ENCODE measurements at places on chromosomes 4 and X.

DNA sequence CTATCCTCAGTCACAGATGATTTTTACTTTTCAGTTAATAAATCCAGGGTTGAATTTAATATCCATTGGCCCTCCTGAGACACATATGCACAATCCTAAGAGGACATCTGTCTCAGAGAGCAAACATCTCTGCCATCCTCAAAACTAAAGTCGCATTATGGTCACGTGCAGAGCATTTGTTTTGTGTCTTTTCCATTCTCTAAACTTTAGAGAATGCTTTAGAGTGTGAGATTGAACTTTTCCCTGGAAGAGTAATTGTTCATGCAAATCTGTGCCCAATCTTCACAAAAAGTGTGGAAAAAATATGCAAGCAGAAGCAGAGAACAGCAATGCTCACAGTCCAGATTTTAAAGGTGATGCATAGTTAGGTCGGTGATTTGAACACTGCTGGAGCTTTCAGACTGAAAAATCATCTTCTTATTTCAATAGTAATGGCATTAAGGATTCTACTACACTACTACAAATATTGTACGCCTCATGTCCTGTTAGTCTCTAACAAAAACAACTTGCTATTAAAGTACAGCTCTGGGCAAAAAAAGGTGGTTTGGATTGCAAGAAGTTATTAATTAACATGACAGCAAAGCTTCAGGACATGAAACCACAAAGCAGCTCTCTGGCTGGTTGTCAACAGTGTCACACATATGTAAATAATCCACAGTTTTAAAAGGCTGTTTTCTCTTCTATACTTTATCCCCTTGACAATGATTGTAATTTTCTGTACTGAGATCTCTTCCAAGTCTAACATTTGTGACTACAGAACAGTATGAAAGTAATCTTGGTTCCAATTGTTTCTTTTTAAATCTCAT lies 19.9 kb downstream of the DCHS2 start:
- DNase-seq = no peak

GRCh38 chr4:184253072-184253420 lies 35.4 kb upstream of the ENPP6 start:
- no peak for DNase-seq

GRCh38 chr4:17557880-17558279 lies 19.1 kb upstream of the LAP3 start:
- no peak for DNase-seq

DNA sequence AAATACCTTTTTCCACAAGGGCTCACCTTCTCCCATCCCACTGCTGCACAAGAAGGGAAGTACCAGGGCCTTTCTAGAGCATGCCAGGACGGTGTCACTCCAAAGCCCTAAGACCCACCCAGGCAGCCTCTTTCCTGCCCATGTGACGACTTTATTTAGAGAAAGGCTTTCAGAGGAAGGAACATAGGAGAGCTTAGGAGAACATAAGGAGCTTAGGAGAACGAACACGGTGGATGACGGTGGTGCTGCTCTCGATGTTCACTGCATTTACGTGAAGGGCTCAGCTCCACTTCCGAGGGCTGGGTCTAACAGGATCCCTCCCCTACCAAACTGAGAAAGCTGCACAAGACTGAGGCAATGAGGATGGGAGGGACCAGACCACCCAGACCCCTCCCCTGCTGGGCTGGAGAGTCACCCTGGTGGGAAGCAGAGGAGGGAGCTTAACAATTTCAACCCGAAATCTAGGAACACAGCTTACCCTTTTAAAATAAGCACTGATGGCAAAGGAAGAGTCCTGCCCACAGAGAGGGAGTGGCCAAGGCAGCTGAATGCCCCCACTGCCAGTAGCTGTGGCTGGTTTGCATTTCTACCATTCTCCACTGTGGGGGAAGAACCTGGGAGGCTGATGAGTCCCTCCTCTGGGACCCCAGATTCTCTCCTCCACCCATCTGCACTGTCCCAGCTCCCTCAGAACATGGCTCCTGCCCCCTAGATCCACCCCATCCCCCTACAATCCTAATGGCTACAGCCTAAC lies 29.8 kb downstream of the ZFYVE28 start:
- DNase-seq = no peak

DNA sequence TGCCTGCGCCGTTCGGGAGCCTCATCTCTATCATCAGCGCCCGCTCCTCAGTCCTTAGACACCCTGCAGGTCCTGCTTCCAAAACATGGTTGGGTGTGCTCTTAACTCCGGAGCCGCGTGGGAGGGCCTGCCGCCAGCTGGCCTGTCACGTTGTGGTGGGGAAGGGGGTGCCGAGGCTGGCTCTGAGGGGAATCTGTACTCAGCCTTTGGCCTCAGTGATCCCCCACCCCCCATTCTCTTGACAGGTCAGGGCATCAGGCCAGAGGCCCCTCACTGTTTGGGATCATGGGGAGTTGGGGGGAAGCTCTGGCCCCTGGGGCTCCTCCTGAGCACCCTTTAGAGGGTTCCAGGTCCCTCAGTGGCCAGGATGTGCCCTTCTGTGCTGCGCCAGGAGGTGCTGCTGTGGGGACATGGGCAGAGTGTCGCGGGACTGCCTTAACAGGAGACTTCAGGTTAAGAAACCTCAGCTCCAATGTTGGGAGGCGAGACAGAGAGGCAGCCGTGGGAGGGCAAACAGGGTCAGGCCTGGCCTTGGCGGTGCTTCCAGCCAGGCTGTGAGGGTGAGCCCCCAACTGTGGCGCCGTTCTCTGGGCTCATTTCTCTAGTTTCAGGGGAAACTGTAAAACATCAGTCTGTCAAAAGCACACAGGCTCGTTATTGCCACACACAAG lies 33.5 kb downstream of the TRMT44 start:
- no peak for DNase-seq

- DNase-seq = no peak
Measured at GRCh38 chr4:119321921-119322687, at the start of gene FABP2. Gene FABP2, minus strand, starts transcription at chr4:119322138. Its CDS starts 36 bp downstream, at chr4:119322102.

DNA sequence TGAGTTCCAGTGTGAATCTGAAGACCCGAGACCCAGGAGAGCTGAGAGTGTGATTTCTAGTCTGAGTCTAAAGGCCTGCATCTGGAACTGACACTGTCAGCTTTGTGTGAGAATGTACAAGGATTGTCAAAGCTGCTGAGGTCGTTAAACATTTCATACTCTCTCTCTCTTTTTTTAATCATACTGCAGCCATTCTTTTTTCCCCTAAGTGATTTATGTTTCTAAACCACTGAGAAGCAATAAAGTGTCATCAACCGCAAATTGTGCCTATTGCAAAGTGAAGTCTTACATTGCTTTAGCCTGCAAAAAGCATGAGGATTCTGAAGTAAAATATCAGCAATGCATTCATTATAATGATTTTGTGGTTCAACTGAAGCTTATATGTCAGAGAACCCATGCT lies 106.0 kb downstream of the ASMT start:
- DNase-seq = no peak

DNA sequence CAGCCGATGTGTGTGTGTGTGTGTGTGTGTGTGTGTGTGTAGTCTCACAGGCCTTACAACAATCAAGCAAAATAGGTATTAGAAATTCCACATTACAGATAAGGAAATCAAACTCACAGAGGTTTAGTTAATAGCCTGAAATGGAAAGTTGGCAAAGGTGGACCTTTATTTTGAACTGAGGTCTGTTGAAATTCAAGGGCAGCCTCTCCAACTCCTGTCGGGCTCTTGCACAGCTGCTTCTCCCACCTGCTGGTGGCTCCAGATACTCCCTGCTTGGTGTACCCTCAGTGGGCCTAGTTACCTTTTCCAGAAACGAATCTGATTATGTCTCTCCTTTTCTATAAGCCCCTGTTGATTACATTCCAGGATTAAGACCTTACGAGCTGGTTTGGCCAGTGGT lies 195.9 kb downstream of the MGST2 start:
- no peak for DNase-seq

DNA sequence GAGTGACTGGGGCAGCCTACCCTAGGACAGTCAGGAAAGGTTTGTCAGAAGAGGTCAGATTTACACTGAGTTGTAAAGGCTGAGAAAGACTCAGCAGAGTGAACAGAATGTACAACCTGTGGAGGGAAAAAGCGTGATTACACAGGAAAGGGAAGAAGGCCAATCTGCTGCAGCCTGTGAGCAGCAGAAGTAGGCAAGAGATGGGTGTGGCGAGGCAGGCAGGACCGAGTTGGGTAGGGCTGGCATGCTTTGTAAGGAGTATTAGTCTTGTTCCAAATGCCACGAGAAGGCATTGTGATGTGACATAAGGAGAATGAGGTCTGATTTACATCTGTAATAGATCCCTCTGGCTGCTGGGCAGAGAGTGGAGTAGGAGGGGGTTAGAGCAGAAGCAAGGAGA lies 12.6 kb downstream of the SGMS2 start:
- DNase-seq = no peak

GRCh38 chr4:68176500-68176899 lies 46.8 kb upstream of the TMPRSS11F start:
- no peak for DNase-seq

GRCh38 chr4:62003695-62004094 lies 803.6 kb downstream of the ADGRL3 start:
- no peak for DNase-seq

DNA sequence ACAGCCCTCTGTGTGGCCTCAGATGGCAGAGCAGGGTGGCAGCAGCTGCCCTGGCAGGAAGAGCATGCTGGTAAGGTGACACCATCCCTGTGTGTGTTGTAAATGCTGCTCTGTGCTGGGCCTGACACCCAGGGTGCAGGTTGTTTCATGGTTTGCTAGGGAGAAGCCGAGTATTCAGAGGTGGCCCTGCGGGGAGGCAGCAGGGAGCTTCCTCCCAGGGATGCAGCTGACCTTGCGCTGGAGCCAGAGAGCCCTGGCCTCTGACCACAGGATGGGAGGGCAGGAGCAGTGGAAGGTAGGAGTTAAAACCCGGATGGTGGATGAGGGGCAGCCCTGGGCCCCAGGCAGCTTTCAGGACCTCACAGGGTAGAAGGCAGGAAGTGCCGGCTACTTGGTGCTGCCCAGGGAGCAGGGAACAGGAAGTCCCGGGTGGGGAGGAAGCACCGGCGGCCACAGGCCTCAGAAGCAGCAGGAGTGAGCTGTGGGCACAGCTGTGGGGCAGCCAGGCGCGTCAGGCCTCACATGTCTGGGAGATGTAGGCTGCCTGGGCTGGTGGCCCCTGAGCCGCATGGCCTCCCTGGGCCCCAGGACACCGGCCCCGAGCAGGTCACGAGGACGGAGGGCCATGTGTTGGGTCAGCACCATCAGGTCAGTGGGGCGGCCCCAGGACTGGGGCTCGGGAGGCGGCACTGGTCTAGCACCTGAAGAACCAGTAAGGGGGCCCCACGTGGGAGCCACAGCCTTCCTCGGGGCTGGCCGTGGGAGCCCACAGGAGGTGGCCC lies 19.1 kb downstream of the SH3BP2 start:
- peak; percentile 73 for DNase-seq

- DNase-seq = no peak
Measured at GRCh38 chr4:168710353-168710946, 213.6 kb downstream of the PALLD start.

DNA sequence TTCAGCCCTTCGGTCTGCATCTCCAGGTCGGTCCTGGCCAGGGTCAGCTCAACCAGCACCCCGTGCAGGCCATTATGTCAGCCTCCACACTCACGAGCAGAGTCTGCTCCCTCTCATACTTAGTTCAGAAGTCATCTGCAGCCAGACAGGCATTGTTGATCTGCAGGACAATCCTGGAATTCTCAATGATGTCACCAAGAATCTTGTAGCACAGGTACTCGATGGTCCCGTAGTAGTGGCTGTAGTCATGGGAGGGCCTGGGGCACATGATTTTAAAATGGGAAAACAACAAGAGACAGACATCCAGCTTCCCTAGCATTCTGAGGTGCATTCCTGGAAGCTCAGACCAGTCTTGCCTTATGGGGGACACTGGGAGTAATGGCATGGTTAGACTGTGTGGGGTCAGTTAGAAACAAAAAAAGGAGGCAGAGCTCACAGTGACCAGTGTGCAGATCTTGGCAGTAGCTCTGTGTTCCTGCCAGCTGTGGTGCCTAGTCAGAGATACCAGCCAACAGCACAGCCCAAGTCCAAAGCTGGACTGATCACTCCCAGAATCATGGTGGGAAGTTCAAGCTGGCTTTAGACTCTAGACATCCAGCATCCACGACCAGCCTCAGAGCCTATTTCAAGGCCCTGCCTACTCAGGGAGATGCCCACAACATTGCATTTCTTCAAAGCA lies 31.9 kb downstream of the LRIT3 start:
- DNase-seq = no peak

DNA sequence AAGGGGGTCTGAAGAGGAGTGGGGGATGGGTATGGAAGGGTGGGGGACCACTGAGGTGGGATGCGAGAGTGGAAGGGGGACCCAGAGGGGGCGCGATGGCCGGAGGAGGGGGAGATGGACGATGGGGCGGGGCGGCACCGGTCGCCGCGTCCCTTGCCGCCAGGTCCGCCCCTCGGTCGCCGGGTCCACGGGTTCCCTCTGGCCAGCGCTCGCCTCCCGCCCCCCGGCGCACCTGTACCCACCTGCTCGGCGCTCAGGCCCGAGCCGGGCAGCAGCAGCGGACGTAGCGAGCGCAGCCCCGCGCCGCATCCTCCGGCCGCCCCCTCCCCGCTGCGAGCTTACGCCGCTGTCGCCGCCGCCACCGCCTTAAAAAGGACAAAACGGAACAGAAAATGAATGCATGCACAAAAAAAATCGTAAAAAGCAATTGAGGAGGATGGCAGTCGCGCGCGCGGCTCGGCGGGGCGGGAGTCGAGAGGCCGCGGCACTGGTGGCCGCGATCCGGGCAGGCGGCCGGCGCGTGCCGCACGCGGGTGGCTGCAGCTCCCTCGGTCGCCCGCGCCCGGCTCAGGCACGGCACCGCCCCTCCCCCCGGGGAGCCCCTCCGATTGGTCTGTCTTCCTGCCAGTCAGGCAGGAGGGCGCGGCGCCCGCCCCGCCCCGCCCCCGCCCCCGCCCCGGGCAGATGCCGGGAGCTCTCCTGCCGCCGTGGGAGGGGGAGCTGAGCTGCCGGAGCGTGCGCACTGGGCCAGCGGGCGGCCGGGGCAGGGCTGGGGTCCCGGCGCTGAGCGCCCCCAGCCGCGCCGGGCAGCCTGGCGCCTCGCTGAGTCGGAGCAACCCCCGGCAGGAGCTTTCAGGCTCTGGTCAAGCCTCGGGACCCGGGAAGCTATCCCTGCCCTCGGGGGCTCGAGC lies at the start of gene JAKMIP1:
JAKMIP1 (minus strand) TSS at position 539 of the 911 bp plus-strand sequence. CDS start 87,699 bp downstream, outside the sequence.
- DNase-seq = peak; percentile 78

DNA sequence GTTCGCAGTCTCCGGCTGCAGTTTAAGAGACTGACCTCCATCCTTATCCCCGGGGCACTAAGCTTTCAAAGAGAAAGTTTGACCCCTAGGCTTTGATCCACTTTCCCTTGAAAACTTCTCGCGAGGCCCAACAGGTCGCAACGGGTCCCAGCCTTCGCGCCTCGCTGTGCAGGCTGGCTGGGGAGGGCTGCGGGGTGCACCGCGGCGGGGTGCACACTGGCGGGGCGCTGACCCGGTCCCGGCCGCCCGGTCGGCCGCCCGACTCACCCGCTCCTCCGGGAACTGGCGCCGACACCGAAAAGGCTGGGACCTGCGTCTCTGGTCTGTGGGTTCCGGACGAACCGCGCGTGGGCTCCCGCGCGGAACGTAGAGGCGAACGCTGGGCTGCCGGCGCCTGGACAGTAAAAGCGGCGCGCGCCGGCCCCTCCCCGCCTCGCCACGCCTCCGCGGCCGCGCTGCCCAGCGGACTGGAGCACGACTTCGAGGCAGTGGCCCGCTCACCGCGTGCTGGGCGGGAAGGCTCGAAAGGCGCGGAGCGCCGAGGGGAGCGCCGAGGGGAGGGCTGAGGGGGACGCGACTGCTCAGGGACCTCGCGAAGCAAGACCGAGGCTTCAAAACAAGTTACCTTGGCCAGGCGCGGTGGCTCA lies at the start of gene TAF7L:
TAF7L (minus strand) TSS at position 378 of the 647 bp plus-strand sequence. CDS start 3,791 bp downstream, outside the sequence.
- no peak for DNase-seq
